DMS53 (cell line): ENCODE measurements at places on chromosomes 12 and 14.

GRCh38 chr14:101961746-101962502, 2.4 kb upstream of the DYNC1H1 start:
- DNase-seq = peak; percentile 48

- DNase-seq = peak; percentile 95
These were observed 91.0 kb downstream of the SLC8A3 start for GRCh38 chr14:70097576-70098249.

- peak; percentile 93 for DNase-seq
These were observed at the start of gene SNRNP35 for GRCh38 chr12:123457980-123458779. Gene SNRNP35, plus strand, starts transcription at chr12:123458139. Its CDS starts 7,402 bp downstream, at chr12:123465541.

DNA sequence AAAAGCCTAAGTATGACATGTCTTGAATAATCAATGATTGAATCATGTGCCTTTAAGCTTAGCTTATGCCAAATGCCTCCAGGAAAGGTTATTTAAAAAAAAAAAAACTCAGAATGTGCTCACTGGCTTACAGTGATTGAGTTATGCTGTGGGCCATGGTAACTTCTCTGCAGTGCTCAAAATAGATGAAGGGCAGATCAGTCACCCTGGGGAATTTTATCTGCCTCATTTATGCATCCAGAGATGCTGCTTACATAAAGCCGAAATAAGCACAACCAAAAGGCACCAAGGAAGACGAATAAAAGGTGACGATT, 118.7 kb upstream of the MDM1 start:
- DNase-seq = no peak

GRCh38 chr12:7628381-7628961, 37.2 kb downstream of the APOBEC1 start:
- DNase-seq = no peak

DNA sequence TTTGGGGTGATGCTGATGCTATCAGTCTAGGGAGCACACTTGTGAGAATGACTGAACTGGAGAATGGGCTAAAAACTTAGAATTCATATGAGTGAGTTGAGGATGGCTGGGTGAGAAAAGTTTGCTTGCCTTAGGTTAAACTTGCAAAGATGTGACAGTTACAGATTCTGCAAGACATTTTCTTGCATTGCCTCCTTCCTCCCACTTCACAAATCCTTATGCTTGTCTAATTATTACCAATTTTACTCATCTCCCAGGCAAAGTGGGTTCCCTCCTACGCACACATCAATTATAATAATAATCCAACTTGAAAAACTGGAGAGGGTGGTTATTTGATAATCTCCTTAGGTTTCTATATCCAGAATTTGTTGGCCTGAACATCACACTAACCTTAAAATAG, 50.9 kb downstream of the ATP2B1 start:
- DNase-seq = no peak
